Kidney epithelial cell (primary cell): ENCODE measurements at places on chromosomes 16 and 17. TPM values are rescaled to one million over a fixed set of nuclear protein-coding genes. Genes with fewer than 3 reads are reported as not detected.

DNA sequence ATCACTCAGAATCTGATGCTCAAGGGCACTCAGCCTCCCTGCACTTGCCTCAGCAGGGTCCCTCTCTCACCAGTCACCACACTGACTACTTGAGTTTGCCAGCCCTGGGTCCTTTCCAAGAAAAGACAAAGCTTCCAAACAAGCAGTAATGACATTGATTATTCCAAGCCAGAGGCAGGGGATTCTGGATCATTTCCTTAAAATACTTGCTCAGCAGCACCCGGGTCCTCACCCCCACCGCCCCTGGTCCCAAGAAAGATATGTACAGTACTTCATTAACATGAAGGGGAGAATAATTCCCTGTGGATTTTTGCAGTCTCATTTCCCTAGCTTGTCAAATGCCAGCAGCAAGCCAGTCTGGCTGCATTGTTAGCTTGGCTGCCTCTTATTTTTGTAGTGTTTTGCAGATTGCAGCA is 83.2 kb upstream of the GNAO1 start:
- DNase-seq = no peak

DNA sequence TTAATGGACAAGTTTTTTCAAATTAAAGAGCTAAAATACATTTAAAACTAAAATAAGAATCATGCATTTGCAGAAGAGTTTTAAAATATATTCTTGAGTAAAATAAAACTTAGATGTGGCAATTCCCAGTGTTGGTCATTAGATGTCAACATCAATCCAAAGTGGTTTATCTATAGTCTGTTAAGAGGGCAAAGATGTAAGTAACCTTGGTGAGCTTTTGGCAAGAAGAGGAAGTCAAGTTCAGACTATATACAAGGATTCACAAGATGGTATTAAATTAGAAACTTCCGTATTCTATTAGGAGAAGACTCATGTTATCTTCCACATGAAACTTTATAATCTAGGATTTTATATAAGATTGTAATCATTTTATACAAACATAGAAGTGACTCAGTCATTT is 73.1 kb downstream of the CEP95 start:
- DNase-seq = no peak

GRCh38 chr16:19555938-19556771 is 652 bp downstream of the VPS35L start:
- DNase-seq = no peak

KRT15 gene
- total RNA-seq = 1.3 and 1.6 TPM in 2 replicates

DNA sequence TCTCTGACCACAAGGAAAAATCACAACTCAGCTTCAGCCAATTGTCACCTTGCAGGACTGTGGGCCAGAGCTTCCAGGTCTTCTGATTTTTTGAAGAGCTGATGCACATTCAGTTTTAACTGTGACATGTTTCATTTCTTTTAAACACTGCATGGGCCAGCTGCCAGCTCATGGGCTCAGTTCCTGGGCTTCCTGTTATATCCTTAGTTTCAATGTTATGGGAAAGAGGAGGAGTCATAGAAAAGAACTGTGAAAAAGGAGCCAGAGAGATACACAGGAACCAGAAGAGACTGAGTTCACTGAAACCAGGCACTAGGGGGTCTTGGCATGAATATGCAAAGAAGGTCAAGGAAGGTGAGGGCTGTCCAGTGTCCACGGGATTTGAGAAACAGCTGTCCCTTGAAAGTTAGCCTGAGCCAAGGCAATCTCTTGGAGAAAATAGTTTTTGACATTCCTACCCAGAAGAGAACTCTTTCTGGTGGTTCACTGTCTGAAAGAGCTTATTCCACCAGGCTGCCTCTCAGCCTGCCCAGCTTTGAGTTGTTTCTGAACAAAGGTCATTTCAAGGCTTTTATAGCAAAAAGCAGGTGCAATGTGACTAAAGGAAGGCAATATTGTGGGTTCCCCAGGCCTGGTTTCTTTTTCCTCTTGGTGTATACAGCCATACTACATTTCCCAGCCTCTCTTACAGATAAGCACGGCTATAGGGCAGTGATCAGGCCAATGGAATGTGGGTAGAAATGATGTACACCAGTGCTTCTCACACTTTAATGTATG is 10.5 kb downstream of the PDILT start:
- DNase-seq = no peak

DNA sequence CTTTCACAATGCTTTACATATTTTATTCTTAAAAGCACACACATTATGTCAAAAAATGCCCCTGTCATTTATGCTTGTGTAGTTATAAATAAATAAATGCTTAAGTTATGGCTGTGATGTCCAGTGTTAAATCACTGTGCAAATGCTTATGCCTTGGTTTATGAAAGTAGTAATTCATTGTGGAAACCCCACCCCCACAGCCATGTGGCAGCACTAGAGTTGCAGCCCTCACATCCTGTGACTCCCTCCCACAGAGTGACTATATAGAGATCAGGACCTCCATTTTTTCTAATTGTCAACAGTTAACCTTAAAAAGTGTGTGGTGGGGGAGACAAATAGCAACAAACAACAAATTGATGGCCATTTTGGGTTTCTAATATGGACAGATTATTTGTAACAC is 2.4 kb downstream of the SKAP1 start:
- no peak for DNase-seq

- DNase-seq = no peak
Measured at GRCh38 chr16:67644038-67644437, 906 bp upstream of the CARMIL2 start.

- no peak for DNase-seq
Measured at GRCh38 chr16:81283044-81283443, 31.7 kb upstream of the GAN start.

GRCh38 chr16:75854152-75854551 is 127.9 kb upstream of the CPHXL start:
- DNase-seq = no peak

TUBB3 gene
- 599 and 683 TPM in 2 replicates for total RNA-seq
